ENCODE measurements at places on chromosomes 3 and 15.

- DNase-seq = no peak
Observed at GRCh38 chr3:33201195-33201594, 17.4 kb downstream of the SUSD5 start.

GRCh38 chr3:81451611-81452010 lies 309.8 kb downstream of the GBE1 start:
- no peak for DNase-seq

DNA sequence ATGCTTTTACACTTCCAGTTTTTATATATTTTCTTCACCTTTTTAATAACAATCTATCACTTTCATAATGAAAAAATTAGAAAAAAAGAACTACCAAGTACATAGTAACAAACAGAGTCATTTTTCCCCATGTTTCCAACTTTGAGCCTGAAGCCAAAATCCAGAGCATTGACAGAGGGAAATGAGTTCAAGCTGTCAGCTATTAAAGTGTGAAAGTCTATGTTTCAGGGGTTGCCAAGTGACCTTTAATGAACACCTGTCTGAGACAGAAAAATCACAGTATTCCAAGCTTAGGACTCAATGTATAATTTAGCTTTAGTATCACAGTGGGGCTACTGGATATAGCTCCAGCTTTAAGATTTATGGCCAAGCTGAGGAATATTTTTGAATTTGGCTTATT lies 128.3 kb upstream of the GADL1 start:
- DNase-seq = no peak

DNA sequence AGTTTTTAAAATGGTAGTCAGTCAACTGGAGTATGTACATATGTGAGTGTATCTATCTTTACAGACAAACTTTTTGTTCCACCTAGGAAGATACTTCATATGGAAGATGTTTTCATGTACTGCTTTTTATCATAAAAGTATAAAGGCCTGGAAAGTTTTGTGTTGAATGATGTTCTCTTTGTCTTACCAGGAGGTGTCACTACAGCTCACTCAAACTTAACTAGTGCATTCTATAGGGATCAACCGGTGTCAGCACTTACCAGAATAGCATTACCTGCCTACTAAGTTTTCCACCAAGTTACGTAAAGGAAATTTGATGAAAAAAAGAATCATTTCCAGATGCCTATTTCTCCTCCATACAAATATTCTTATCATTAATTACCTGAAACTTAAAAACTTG lies 522.6 kb upstream of the SEMA6D start:
- no peak for DNase-seq

GRCh38 chr3:166582236-166582635 lies 745.0 kb upstream of the BCHE start:
- no peak for DNase-seq

DNA sequence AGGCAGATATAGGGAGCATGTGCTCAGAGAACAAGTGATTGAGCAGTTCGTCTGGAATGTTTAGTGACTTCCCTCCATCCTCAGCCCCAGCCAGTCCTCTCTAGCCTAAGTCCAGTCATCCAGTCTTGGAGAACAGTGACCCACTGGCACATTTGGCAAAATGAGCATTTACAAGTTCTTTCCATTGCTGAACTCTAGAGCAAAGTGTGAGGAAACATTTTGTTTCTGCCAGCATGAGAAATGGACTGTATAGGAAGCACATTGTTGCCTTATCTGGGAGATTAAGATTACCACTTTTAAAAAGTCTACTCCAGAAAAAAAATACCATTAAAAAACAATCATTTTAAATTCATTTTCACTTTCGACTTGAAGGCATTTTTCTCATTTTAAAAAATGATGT lies 353.6 kb downstream of the SHQ1 start:
- no peak for DNase-seq

DNA sequence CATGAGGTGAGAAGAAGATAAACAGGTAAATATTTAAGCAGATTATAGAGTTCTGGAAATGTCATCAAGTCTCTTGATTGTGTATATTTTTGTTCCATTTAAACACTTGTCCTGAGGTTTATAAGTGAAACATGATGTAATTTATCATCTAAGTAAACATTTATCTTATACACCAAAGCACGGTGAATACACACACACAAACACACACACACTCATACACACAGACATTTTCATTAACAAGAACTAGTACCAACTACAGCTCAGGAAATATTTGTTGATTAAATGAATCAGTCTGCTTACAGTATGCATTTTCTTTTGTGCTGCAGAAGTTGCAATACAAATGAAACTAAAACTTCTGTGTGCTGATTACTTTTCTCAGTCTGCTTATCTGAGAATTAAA lies 357.3 kb downstream of the ZBTB20 start:
- no peak for DNase-seq
